NCI-H1092 (cell line): ENCODE measurements at places on chromosomes 5 and 9.
A peak's percentile ranks its signal among the peaks of the same experiment; 100 is the strongest.

DNA sequence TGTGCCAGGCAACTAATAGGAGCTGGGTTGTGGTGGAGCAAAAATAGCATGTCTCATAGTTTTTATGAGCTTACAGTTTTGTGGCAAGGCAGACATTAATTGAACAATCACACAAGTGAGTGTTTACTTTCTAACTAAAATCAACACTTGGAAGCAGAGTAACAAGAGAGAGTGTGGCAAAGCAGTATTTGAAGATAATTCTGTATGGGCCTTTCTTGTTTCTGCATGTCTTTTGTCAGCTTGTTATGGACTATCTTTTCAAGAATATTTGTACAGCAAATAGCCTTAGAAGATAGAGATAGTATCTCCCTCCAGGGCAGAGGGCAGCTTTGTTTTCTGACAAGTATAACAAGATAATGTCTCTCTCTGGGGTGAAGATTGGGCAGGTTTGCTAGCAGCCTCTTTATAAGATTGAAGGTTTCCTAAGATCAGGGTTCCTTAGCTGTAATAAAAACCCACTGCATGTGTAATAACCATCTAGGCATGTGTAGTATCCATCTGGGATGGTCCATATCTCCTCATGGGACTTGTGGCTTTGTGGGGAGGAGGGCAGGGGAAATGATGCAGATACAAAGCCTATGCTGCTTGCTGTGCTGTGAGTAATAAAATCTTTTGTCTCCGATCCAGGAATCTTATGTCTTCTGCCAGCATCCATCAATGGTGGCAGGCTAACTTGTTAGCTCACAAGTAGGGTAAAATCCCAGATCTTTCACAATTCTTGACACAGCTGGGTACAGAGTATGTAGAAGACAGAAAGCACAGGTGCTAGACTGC is 479.9 kb downstream of the KDM4C start:
- DNase-seq: no peak

DNA sequence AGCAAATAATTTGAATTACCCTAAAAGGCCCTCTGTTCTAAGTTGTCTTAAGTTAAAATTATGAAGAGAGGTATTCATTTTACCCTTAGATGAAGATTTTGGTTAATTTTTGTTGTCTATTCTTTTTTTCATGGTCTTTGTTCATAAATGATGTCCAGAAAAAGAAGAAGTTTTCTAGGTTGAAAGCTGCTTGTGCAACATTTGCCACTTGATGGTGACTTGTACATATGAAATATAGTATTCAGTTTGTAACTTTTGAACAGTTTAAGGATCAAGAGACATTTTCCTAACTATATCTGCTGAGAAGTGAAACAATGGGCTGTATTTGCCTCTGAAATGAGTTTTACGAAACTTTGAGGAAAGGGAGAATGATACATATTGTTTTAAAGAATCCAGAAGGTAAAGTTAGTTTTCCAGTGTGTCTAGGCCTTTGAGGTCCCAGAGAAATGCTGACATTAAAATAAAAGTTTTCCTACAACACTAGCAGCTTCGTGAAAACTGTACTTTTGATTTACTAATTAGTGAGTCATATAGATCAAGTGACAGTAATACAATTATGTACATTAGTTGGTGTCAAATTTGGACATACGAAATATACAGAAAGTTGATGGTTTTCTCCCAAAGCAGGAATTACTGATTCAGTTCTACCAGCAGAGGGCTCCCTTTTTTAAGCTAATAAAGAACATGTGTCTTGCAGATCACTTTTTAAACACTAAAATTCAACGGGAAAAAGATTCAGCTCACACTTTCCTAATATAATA is 70.5 kb downstream of the PIK3R1 start:
- no peak for DNase-seq

GRCh38 chr5:150322202-150322601 is 19.5 kb upstream of the ARSI start:
- DNase-seq: no peak

GRCh38 chr5:90305041-90305720 is 104.4 kb downstream of the CETN3 start:
- DNase-seq: no peak

DNA sequence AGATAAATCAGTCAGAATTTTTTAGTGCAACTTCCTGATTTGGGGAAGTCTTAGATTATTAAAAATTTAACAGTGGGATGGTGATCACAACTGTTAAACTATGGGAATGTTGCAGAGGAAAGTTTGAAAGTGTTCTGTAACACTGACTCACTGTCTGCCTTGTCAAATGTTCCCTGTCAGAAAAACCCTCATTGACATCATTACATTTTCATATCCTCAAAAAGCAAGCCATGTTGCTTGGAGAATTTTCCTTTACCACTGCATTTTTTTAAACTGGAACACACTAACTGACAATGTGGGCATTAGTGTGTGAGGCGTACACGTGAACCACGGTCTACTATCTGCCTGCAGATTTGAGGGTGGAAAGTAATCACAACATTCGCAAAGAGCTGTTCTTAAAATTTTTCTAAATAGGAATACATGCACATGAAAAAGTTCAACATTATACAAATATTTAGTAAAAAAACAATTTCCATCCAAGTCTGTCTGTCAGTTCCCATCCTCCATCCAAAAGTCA is 28.6 kb upstream of the IL7R start:
- DNase-seq: no peak

- DNase-seq: no peak
Observed at GRCh38 chr5:53490747-53491146, 10.3 kb downstream of the FST start.

DNA sequence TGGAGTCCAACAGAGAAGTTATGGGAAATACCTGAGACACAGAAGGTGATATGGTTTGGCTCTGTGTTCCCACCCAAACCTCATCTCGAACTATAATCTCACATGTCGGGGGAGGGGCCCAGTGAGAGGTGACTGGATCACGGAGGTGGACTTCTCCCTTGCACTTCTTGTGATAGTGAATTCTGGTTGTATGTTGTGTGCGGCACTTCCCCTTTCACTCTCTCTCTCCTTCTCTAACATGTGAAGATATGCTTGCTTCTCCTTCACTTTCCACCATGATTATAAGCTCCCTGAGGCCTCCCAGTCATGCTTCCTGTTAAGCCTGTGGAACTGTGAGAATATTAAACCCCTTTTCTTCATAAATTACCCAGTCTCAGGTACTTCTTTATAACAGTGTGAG is 96.1 kb downstream of the TMEM232 start:
- no peak for DNase-seq

DNA sequence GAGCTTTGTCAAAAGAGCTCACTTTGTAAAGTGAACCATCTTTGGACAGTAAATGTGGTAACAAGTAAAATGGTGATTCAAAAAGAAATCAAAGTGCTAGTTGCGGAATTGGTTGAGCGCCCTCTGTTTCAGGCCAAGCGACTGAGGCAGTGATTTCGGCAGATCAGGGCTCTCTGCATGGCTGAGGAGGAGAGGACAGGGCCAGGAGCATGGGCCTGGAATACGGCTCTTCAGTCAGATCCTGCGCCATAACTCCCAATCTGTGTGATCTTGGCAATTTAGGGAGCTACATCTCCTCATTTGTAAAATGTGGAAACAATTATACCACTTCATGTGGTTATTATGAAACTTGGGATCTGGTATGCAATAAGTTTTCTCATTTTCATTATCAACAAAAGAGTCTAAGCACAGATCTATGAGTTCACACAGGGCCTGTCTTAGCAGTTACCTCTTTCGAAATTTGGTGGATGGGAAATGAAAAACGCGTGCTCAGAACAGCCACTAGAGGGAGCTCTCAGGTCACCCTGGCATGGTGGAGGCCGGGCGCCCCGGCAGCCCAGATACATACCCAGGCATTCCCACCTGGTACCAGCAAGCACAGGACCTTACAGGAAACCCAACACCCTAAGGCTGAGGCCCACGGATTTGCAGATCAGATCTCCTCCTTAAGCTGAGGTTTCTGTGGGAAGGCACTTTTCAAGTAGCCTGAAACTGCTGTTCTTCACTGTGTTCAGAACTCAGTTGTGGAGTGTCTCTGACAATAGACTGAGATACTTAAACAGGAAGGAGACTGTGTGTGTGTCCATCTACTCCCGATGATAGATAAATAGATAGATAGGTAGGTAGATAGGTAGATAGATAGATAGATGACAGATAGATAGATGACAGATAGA is 303.7 kb downstream of the RAB3C start:
- peak; percentile 9 for DNase-seq

GRCh38 chr5:14331386-14331781 is 188.2 kb downstream of the TRIO start:
- DNase-seq: no peak

DNA sequence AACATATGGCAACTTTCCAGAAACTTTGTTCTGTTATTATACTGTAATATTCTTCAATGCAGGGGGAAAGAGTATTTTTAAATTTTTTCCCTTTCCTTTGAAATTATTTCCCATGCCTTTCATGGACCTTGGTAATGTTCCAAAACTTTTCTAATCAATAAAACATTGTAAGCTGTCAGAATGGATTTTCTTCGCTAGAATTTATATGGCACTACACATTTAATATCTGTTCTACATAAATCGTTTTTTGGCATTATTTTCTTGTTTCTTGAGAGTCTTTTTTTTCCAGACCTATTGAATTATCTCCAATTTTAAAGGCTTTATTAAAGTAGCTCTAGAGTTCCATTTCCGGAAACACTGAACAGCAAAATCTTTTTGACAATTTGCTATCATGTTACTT is 249.0 kb downstream of the TMEM167A start:
- no peak for DNase-seq

DNA sequence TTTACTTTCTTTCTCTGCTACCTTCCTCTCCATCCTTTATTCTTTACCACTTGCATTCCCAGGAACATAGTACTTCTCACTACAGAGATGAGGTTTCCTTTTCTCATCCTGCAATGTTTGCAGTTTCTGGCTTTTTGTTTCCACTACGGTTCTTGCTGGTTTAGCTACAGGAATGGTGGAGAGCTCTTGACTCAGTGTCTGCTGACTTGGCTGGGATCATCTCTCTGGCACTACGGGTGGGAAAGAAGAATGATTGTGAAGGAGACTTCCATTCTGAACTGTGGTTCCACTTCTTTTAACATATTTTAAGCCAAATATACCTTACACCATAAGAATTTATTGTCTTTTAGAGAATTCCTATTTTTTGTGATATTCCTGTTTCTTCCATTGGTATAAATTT is 65.1 kb downstream of the NREP start:
- no peak for DNase-seq

DNA sequence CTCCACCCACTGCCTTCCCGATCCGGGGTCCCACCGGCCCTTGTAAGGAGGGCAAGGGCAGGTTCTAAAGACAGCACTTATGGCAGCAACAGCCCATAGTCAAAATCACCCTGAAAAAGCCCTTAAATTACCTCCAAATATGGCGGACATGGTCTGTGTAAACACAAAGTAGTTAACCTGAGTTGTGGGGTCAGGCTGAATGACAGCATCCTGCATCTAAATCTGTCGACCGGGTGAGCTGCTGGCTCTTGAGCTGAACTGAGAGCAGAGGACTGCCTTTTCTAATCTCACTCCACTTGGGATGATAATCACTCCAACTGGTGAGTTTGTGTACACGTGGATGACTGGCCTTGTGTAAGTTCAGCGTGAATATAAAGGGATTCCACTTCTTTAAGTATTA is 249.6 kb downstream of the DENND1A start:
- no peak for DNase-seq

GRCh38 chr9:24090566-24090965 is 264.5 kb upstream of the ELAVL2 start:
- no peak for DNase-seq

DNA sequence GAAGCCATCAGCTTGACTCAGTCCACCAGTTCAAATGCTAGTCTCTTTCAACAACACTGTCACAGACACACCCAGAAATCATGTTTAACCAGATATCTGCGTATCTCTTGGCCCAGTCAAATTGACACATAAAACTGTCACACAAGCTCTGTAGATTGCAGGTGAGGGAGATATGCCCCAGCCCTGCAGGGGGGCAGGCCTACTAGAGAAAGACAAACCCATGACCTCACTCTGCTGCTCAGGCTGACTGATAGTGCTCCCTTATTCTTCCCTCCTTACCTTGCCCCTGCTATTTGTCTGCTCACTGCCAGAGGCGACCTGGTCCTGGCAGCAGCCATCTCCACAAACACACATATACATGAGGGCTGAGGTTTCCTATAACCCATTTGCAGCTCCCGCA is 351.3 kb downstream of the DRD1 start:
- DNase-seq: no peak

GRCh38 chr5:135978212-135978631 is 23.4 kb upstream of the LECT2 start:
- DNase-seq: no peak

GRCh38 chr9:8474937-8475336 is 675.4 kb upstream of the DMAC1 start:
- DNase-seq: no peak

DNA sequence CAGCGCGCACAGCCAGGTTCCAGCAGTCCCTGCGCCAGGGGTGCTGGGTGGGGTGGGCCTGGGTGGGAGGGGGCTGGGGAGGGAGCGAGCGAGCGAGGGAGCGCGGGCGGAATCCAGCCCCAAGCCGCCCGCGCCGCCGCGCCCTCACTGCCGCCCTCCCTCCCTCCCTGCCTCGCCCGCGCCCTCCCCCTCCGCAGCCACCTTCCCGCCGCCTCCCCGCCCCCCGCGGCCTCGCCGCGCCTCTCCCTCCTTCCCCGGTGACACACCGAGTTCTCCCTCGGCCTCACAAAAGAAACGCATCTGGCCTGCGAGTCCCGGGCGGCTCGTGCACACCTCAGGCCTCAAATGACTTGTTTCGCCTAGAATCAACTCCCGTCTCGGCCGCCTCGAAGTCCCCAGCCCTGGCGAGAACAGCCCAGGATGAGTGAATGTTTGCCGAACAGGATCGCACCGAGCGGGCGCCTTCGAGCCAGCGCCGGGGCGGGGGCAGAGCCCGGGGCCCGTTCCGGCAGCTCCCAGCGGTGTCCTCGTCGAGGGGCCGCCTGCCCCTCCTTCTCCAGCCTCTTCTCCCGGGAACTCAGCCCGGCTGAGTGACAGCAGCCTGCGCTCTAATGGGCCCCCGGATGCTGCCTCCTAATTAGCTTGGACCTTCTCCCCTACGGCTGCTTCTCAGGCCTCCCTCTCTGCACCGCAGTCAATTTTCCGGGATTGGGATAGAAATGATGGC is 371 bp upstream of the PITX1 start:
- peak; percentile 26 for DNase-seq

GRCh38 chr9:677461-678097 is 163.9 kb upstream of the DMRT1 start:
- no peak for DNase-seq

GRCh38 chr9:18759827-18760226 is 273.2 kb downstream of the SAXO1 start:
- no peak for DNase-seq

- no peak for DNase-seq
Observed at GRCh38 chr9:34558919-34559623, 30.5 kb downstream of the CNTFR start.

- DNase-seq: no peak
Observed at GRCh38 chr9:113927277-113927676, 51.2 kb downstream of the ZNF618 start.

DNA sequence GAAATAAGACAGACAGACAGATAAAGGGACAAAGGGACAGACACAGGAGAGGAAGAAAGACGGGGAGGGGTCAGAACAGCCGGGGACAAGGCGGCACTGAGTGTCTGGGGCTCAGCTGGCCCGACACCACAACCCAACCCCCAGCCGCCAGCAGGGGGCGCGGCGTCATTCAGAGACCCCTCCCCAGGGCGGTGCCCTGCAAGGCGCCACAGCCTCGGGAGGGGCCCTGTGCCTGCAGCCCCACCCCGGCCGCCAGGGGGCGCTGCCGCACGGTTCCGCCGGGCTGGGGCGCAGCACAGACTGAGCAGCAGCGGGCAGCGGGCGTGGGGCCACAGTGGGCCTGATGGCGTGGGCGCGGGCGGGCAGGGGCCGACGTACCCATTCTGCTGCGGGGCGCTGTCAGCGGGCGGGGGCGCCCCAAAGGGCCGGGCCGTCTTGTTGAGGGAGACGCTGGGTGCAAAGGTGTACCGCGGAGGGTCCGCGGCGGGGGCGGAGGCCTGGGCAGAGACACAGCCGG is 5.9 kb downstream of the PDLIM7 start:
- no peak for DNase-seq
